Kasumi-1 (cell line): ENCODE measurements at places on chromosomes 7 and 10.

GRCh38 chr7:36037121-36037662 is 115.9 kb upstream of the EEPD1 start:
- DNase-seq = no peak

GRCh38 chr7:24496036-24496435 is 77.2 kb upstream of the PALS2 start:
- no peak for DNase-seq

GRCh38 chr10:59037018-59037389 is 139.4 kb upstream of the PHYHIPL start:
- DNase-seq = no peak

- peak; percentile 33 for DNase-seq
Measured at GRCh38 chr7:118182593-118183427, 1.2 kb upstream of the LSM8 start.

DNA sequence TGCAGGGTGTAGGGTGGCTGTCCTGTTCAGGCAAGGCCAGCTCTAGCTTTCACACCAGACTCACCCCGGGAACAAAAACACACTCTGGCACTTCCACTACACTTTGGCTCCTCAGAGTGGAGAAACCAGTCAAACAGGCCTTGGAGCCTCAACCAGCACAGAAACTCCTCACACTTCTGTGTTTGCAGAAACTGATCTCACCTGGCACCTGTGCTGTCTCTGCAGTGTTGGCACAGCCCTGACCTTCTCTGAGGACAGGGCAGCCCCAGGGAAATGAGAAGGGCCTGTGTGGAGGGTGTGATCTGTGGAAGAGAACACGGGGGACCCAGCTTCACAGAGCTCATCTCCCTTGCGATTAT is 4.1 kb upstream of the CALML5 start:
- DNase-seq = no peak

GRCh38 chr10:73906524-73907447 is 4.1 kb upstream of the PLAU start:
- peak; percentile 96 for DNase-seq

DNA sequence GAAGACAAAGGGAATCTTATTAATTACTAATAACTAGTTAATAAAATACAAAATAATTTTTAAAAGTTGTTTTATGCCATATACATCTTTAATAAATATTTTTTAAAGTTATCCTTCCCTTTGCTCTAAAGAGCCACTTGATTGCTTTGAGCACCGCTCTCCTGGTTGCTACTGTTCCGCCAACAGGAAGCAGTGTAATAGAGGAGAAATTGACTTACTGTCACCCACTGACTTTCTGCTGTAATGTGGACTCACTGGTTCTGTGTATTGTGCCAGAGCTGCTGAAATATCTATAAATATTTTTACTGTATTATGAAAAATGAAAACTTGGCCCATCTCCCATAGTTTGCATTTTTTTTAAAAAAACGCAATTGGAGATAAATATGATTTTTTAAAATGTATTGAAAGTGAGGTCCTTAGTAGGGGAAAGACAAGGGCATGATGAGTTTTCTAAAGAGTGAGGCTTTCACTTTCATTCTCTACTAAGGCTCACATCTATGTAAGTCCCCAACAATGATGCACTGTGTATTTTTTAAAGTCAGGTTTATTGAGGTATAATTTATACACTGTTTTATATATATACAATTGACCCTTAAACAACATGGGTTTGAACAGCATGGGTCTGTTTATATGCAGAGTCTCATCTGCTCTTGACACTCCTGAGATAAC is 100.5 kb downstream of the NPY start:
- no peak for DNase-seq

DNA sequence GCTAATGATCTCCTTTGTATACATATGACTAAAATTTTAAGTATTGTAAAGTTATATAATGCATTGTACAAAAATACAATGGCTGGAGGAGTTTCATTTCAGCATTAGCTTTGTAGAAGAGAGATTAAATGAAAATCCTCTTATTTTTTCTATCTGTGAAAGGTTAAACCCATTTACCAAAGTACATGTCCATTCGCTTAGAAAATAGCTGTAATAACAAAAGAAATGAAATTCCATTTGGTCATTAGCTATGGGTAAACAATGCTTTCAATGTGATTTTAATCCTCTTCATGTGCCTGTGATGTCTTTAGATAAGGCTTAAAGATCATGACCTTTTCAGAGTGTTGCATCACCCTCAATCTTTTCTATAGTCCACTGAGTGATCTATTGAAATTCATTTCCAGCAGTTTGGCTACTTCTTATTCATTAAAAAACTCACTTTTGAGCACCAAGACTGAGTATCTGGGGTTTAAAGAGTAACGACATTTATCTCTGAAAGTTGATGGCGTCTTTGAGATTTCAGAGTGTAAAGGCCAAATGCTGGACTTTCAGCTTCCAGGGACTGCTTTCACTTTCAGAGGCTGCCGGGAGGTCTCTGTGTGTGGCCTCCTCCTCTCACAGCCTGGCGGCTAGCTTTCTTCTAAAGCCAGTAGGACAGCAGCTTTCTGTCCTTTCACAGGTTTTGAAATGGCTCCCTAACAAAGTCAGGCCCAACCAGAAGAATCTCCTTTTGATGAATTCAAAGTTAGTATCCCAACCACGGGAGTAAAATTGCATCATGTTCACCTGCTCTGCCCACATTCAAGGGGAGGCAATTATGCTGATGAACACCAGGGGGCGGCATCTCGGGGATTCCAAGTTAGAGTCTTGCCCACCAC is 701.4 kb upstream of the COBL start:
- DNase-seq = no peak

DNA sequence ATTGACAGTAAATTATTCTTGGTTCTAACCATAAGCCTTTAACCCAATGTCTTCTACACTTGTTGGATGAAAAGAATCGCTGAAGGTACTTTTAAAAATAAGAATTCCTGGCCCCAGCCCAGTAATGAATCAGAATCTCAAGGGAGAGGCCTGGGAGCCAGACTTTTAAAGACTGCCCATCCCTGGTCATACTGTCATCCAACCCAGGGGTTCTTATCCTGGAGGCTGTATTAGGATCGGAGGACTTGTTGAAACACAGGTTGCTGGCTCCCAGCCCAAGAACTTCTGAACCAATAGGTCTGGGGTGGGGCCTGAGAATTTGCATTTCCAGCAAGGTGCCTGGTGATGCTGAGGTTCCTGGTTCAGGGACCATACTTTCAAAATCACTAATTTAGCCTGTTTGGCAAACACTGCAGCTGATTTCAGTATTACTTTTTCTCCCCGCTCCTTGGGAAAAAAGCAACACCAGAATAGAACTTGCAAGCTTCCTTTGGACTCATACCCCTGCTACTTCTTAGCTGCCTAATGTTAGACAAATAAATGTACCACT is 79.5 kb upstream of the FAM133B start:
- no peak for DNase-seq

- DNase-seq = no peak
Measured at GRCh38 chr7:99786726-99787335, 2.8 kb upstream of the CYP3A4 start.

GRCh38 chr10:46523119-46523961 is 33.1 kb downstream of the GPRIN2 start:
- no peak for DNase-seq

- no peak for DNase-seq
Measured at GRCh38 chr7:98233219-98234070, 18.6 kb downstream of the TECPR1 start.

DNA sequence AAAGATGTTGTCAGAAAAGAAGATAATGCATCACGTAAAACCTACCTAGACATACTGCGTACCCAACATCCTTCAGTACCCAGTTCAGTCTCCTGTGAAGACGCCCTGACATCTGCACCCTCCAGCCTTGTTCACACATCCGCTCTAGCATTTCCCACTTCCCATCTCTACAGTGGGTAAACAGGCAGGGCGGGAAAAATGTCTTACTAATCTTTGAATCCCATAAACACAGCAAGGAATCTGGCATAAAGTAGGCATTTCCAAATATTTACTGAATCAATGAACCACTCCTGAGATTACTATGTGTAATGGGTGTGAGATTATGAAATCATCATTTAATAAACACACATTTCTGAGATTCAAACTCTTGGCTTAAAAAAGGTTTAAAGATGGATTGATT is 132.8 kb downstream of the GLI3 start:
- no peak for DNase-seq

DNA sequence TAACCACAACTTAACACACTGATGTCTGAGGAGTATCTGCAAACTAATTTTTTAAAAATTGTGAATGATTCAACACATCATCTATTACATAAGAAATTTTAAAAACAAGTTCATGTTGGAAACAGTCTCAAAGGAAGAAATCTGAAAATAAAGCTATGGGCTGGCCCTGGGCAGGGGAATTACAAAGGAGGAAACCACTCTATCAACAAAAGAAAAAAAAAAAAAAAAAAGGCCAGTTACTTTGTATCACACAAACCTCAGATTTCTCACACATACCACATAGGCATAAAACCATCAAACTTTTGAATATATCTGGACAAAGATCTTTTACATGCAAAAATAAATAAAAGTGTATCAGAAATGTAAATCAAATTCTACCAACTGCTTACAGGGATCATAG is 20.8 kb downstream of the TIAL1 start:
- DNase-seq = no peak

DNA sequence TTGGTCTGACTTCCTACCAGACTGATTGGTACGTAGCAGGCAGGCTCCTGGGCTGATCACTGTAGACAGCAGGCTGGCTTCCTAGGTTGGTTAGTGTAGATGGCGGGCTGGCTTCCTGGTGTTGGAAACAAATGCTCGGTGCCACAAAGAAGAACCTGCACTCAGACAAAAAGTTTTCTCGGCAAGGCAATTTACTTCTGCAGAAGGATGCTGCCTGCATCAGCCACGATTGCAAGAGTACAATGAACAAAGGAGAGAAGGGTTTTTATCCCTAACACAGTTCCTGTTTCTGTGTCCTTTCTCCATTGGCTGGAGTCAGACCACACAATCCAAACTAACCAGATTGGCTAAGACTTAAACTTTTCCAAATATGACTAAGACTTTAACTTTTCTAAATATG is 123.6 kb upstream of the PPP2R2D start:
- DNase-seq = no peak
